ENCODE measurements at places on chromosomes 16 and 17.

GRCh38 chr16:74747-75334 lies 2.4 kb upstream of the RHBDF1 start:
- no peak for DNase-seq

DNA sequence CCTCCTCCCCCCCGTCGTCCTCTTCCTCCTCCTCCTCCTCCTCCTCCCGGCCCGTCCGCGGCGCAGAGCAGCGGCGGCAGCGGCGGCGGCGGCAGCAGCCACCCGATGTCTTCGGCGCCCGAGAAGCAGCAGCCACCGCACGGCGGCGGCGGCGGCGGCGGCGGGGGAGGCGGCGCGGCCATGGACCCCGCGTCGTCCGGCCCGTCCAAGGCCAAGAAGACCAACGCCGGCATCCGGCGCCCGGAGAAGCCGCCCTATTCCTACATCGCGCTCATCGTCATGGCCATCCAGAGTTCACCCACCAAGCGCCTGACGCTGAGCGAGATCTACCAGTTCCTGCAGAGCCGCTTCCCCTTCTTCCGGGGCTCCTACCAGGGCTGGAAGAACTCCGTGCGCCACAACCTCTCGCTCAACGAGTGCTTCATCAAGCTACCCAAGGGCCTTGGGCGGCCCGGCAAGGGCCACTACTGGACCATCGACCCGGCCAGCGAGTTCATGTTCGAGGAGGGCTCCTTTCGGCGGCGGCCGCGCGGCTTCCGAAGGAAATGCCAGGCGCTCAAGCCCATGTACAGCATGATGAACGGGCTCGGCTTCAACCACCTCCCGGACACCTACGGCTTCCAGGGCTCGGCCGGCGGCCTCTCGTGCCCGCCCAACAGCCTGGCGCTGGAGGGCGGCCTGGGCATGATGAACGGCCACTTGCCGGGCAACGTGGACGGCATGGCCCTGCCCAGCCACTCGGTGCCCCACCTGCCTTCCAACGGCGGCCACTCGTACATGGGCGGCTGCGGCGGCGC lies at the start of gene FOXF1:
Gene FOXF1, plus strand, starts transcription at position 63 of the 797 bp plus-strand sequence. Its CDS starts 43 bp downstream, at position 106.
- no peak for DNase-seq

GRCh38 chr17:63911657-63912100 lies 621 bp upstream of the CSHL1 start:
- DNase-seq, result peak; percentile 67

DNA sequence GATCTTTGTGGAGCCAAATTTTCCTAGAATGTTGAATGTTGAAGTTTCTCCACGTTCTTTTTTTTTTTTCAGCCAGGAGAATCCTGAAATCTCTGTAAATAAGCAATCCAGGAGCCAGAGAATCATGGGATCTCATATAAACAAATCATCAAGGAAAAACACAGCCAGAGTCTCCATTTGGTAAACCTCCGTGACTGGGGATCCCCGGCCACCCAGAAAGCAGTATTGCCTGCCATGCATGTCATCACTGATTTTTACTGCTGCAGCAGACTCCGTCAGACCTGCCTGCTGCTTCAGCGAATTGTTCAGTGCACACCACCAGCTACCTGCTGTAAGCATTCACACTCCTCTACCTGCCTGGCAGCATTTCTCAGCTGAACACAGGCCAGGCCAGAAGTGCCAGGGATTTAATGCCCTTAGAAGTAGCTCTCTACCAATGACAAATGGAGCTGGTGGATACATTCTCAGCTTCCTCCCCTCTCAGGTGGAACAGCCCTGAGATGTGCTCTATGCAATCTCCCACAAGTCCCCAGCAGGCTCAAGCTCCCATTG lies 158.6 kb downstream of the CYLD start:
- DNase-seq, result no peak

DNA sequence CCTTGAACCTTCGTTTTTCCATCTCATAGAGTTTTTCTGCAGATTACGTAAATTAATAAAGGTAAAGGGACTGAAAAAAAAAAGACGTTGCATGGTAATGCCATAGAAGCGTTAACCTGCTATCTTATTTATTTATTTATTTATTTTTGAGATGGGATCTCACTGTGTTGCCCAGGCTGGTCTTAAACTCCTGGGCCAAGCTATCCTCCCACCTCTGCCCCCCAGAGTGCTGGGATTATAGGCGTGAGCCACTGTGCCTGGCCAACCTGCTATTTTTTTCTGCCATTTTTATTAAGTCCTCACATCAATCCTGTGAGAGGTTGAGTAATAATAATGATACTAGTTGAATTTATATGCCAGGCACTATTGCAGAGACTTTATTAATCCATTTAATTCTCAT lies 7.9 kb downstream of the MSI2 start:
- no peak for DNase-seq

GRCh38 chr16:46568472-46569230 lies 52.5 kb downstream of the SHCBP1 start:
- DNase-seq, result no peak

DNA sequence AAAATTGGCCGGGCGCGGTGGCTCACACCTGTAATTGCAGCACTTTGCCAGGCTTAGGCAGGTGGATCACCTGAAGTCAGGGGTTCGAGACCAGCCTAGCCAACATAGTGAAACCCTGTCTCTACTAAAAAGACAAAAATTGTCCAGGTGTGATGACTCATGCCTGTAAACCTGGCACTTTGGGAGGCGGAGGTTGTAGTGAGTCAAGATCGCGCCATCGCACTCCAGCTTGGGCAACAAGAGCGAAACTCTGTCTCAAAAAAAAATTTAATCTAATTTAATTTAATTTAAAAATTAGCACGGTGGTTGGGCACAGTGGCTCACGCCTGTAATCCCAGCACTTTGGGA lies 1.6 kb upstream of the HBQ1 start:
- DNase-seq, result no peak

- no peak for DNase-seq
Measured at GRCh38 chr16:1525871-1526607, 7.4 kb upstream of the TMEM204 start.

DNA sequence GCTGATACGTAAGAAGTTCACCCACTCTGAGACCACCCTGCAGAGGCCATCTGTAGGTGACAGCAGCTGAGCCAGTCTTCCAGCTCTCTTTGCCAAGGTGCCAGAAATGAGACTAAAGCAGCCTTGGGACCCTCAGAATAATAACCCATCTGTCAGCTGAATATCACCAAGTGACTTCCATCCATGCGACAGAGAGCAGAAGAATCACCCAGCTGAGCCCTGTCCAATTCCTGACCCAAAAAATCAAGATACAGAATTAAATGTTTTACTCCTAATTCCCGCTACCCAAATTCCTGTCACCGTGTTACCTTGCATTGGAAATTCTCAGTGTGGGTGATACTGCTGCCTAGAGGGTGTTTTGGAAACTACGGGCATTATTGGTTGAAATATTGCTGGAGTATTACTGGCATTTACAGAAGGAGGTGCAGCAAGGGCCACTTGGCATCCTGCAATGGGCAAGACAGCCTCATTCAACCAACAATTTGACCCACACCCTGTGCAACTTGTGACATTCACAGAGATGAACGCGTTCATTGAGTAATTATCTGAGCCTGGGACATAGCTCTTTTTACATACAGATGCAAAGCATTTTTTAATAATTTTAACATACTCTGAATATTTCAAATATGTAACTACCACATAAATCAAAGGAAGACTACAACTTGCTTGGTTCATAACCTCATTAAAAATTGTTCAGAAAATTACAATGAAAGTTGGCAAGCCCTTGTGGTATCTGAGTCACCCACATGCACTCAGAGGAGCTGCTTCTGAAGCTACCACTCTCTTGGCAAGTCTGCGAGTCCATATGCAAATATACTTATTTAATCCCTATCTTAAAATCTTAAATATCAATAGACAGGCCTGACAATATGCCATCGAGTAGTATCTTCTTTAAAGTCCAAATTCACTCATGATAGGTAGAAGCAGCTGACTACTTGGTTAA lies 126.6 kb downstream of the C16orf95 start:
- no peak for DNase-seq

GRCh38 chr17:29107084-29107483 lies 64.1 kb downstream of the PIPOX start:
- no peak for DNase-seq

DNA sequence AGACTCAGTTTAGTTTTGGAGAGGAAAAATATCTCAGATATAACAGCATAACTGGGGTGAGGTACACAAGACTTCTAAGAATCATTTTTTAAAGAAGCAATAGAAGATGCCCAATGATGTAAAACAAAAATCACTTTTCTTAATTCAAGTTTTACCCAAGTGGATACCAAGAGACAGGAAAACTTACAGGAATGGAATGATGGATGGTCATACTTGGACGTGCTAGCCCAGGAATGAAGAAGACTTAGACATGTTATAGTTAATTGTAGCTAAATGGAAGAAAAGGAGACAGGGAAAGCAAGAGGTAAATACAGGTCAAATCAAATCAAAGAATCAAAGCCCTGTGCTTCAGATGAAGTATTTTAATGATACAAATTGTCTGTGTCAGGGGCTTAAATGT lies 312.7 kb upstream of the KCNJ16 start:
- DNase-seq, result no peak

- no peak for DNase-seq
Measured at GRCh38 chr17:17557796-17558195, 33.7 kb downstream of the PEMT start.

GRCh38 chr16:84190731-84191388 lies at the start of gene ADAD2:
Gene ADAD2, plus strand, starts transcription at chr16:84191157. Its CDS starts 74 bp downstream, at chr16:84191231.
- DNase-seq, result no peak

- DNase-seq, result no peak
Measured at GRCh38 chr17:28610376-28610775, 3.6 kb downstream of the RSKR start.

GRCh38 chr17:81128774-81129173 lies 36.5 kb upstream of the PVALEF start:
- no peak for DNase-seq

DNA sequence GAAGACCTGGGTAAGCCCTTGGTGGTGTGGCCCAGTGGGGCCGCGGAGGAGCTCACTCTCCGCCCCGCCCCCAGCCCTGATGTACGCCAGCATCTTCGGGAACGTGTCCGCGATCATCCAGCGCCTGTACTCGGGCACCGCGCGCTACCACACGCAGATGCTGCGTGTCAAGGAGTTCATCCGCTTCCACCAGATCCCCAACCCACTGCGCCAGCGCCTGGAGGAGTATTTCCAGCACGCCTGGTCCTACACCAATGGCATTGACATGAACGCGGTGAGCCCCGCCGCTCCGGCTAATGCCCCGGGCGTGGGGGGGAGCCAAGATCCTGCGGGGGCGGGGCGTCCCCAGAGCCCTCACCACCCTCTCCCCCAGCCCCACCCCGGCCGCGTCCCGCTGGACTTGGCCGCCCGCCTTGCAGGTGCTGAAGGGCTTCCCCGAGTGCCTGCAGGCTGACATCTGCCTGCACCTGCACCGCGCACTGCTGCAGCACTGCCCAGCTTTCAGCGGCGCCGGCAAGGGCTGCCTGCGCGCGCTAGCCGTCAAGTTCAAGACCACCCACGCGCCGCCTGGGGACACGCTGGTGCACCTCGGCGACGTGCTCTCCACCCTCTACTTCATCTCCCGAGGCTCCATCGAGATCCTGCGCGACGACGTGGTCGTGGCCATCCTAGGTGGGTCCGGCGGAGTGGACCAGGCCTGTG lies 12.1 kb upstream of the DCAF7 start:
- no peak for DNase-seq

GRCh38 chr17:34319039-34319483 lies at the start of gene CCL8:
Gene CCL8, plus strand, starts transcription at chr17:34319435. Its CDS starts 67 bp downstream, at chr17:34319502.
- DNase-seq, result no peak

DNA sequence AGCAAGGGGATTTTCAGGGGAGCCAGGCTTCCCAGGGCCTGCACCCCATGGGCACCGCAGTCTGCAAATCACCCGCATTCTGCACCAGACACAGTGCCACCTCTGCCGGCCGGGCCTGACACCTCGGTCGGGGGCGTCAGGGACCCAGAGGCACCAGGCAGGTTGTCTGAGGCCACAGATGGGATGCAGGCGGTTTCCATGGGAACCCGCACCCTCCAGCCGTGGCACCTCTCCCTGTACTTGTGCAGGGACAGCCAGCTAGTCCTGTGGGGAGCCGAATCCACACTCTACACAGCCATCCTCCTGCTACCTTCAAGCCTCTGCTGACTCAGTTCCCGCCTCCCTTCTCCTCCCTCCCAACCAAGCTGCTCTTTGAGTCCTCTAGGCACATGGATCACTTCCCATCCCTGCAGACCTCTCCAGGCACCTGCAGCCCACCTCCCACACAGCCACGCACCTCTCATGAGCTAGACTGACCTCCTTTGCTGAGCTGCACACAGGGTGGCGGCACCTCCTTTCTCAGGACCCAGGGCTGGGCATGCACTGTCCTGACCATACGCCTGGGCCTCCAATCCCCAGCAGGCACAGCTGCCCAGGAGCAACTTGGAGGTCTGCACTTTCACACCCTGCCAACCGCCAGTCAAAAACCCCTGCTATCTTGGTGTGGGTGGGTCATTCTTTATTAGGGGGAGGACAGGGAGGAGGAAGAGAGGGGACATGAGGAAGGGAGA lies 119.5 kb downstream of the C16orf78 start:
- no peak for DNase-seq

DNA sequence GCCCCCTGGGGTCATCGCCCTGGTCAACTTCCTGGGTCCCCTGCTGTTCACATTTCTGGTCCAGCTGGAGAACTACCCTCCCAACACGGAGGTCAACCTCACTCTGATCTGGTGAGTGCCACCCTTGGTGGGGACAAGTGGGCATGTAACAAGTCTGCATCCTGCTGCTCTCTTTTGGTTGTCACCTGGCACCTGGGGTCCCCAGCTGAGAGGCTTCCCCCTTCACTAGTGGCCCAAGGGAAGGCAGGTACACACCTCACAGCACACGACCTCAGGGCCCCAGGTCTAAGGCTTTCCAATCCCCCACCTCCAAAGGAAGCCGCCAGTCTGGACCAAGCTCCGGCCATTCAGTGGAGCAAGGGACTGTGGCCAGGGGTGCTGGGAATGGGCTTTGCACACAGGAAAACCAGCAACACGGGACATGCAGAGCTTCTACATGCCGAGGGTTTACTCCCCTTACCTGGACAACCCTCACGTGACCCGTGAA lies 4.4 kb downstream of the TMC8 start:
- no peak for DNase-seq

- DNase-seq, result no peak
Measured at GRCh38 chr16:88013091-88013609, 61.9 kb downstream of the BANP start.

Data from activated gamma-delta T cell treated with Interleukin-2 at 50 U/mL for 16 hours (primary cell).